ENCODE measurements at places on chromosomes 1 and 21.

- DNase-seq = no peak
Observed at GRCh38 chr1:1236945-1237873, 5.2 kb downstream of the B3GALT6 start.

- no peak for DNase-seq
Observed at GRCh38 chr1:43282220-43283195, 2.9 kb downstream of the C1orf210 start.

GRCh38 chr1:213452501-213452900 is 401.5 kb downstream of the RPS6KC1 start:
- no peak for DNase-seq

DNA sequence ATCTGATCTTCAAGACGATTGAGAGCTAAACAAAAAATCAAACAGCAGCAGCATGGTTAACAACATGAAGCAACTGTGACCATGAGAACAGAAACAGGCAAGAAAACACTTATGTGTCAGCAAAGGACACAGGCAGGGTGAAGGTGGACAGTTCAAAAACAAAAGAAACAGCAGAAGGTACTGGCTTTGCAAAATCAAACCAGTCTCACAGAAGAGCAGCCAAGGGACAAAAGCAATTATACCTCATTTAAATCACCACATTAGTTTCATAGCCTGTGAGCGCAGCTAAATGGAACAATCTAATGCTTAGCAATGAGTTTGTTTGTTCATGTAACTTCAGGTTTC is 59.1 kb downstream of the CAPN2 start:
- DNase-seq = no peak

DNA sequence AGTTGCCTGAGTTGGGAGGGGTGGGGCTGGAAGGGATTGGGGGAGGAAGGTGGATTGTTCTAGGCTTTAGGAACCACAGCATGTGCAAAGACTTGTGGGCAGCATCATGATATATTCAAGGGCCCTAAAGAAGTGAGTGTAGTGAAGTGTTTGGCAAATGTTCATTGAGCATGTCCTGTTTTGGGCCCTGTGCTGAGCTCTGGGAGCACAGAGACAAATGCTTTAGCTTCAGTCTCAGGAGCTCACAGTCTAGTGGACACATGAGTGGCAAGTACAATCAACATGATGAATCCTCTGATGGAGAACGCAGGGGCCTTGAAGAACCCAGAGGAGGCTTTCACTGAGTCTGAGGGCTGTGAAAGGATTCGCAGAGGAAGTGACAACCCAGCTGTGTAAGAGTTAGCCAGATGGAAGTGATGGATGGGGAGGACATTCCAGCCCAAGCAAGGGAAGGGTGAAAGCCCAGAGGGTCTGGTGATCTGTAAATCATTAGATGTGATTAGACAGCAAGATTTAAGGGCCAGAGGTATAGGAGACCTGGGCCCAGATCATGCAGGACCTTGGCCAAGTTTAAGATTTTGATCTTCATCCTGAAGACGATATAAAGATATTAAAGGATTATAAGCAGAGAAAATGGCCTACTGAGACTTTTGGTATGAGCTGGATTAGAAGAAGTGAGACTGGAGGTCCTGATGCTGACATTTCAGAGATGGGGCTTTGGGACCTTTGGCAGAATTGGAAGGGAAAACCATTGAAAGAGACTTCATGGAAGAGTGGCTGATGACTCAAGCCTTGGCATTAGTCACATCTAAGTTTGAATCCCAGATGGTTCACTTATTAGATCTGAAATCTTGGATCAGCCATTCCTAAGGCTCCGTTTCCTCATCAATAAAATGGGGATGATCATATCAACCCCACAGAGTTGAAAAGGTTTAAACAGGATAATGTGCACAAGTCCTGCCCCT is 4.6 kb downstream of the IPO13 start:
- no peak for DNase-seq

DNA sequence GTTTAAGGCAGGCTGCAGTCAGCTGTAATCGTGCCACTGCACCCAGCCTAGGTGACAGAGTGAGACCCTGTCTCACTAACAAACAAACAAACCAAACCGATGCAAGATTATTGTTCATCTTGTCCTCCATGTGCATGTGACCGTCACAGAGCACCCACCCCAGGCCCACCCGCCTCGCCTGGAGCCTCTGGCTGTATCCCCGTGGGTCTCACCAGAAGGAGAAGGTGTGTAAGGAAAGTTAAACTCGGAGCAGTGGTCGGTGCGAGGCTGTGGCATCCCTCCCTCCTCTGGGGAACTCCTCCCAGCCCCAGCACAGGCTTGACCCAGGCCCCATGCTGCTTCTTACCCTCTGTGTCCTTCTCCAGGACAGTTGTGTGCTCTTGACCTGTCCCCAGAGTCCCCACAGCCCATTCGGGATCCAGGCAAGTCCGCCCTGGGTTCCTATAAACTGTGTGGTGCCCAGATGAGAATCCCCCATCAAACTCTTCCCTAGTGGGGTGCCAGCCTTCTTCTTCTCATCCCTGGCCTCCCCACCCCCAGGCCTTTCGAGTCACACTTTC is 318.4 kb downstream of the AJAP1 start:
- DNase-seq = no peak

DNA sequence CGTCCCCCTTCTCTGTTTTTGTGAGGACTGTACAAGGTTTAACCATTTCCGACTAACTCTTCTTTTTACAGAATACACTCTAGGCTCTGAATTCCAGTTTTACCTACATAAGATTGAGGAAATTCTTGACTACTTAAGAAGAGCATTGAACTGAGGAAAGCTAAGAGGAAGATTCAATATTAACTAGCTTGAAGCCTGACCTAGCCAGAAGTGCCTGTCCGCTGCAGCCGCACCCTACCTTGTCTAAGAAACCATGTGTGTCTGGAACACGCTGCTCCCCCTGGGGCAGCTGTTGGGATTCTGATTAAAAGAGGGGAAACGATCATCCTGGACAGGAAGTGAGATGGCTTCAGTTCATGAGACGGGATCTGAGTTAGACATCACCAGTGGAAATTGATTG is 28.9 kb downstream of the CA6 start:
- no peak for DNase-seq

DNA sequence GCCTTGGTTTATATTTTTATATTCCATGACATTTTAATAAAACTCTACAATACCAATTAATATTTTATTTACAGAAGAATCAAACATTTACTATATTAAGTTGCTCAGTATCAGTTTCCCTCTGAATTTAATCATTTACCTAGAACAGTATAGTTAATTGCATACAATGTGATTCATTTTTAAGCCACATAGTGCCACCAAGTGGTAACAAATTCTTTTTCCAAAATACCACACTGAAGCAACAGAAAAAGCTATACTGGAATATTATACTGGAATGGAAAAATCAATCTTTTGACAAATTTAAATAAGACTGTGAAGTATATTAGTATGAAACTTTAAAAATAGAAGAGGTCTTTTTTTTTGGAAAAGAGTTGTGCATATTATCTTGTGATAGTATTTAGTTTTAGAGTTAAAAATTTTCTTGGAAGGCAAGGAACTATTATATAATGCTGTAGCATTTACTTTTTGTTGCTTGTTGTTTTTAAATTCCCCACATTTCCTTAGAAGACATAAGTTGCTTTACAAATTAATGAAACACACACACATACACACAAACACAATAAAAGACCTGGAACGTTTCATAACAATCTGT is 57.3 kb downstream of the ZNF644 start:
- DNase-seq = no peak

All from activated CD4-positive, alpha-beta T cell treated with anti-CD3 and anti-CD28 coated beads, Interleukin-2, amount 50 U/mL, for 1 hour (primary cell).